Mesothelial cell of epicardium (in vitro differentiated cells): ENCODE measurements at places on chromosomes 16 and 17.

GRCh38 chr16:35102780-35103403, 1643.5 kb downstream of the TP53TG3F start:
- no peak for DNase-seq

DNA sequence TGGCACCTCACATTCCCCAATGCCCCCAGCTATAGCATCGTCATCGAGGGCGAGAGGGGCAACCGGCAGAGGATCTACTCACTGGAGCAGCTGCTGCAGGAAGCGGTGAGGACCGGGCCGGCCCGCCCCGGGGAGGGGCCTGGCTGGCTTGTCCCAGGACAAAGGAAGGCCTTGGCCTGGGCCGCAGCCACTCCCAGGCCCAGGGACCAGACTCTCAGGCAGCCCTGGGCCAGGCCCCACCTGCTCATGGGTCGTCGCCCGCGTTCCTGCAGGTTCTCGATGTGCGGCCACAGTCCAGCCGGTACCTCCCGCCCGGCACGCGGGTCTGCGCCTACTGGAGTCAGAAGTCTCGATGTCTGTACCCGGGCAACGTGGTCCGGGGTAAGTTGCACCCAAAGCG, 53.4 kb downstream of the ACTG1 start:
- DNase-seq = no peak

DNA sequence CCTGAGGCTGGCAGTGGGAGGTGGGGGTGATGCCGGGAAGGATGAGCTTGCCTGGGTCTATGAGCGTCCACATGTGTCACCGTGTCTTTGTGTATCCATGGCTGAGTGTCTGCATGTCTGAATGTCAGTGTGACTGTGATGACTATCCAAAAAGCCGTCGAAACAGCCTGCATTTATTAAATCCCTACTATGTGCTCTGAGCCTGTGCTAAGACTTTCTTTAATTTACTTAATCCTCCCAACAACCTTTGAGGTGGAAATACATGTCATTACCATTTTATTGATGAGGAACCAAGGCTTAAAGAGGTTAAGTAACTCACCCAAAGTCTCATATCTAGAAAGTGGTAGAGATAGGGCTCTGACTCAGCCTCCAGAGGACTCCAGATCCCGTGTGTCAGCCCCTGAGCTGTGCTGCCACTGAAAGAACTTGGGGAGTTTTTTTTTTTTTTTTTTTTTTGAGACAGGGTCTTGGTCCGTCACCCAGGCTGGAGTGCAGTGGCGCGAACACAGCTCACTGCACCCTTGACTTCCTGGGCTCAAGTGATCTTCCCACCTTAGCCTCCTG, 20.0 kb downstream of the ARHGAP23 start:
- DNase-seq = no peak

DNA sequence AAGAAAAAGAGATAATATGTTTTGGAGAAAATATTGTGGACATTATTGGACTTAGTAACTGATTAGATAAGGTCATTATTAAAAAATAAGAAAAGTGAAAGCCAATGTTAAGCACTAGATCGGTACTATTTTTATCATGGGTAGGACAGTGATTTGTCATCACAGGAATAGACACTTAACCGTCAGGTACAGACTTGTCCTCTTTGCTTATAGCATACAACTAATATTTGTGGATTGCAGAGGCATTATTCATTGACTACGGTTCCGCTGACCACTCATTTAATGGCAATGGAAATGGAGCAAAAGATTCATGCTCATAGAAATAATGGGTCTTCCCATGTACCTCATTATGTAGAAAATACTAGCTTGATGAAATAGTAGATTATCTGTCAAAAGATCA, 596.3 kb upstream of the CA10 start:
- DNase-seq = no peak

GRCh38 chr17:74211912-74212208, 1.5 kb upstream of the TTYH2 start:
- no peak for DNase-seq

DNA sequence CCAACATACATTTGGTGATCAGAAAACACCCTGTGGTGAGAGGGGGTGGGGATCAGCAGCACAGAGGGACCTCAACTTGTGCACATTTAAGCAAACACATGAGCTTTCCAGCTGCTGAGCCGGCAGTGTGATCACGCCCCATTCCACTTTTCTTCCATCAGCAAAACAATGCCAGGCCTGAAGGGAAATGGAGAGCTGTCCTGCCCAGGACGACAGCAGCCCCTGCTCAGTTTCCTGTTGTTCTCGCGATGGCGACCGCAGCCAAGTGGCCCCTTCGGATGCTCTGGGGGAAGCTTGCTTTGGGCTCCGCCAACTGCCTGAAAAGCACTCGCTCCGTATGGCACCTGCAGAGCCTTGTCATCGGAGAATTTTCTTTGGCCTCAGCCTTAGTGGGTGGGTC, 272.3 kb downstream of the FOXL1 start:
- no peak for DNase-seq
